ENCODE measurements at places on chromosomes 11 and 22.

- no peak for DNase-seq
Observed at GRCh38 chr22:24730864-24731263, 43.7 kb downstream of the PIWIL3 start.

DNA sequence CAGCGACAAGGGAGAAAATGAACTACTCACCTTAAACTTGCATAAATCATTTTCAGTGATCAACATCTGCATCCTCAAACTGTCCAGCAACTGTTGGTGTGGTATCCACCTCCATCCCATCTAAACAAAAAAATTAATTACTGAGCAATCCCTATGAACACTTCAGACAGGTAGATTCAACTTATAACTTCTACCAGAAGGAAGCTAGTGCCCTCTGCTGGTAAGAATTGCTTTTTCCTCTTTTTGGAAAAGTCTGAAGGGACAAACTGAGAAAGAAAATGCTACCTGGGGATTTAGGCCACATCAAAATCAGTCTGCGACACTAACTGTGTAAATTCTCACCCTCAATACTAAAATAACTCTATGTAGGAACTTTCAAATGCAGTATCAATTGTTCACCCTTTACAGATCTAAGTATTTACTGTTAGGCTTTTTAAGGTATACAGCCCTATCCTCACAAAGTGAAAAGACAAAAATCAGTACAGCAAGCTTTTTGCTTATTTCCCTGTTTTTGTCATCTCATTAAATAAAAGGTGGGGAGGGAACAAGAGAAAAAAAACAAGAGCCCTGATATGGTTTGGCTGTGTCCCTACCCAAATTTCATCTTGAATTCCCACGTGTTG is 17.9 kb downstream of the CLNS1A start:
- DNase-seq: no peak

GRCh38 chr11:64542172-64543125 is 48.6 kb upstream of the SLC22A12 start:
- no peak for DNase-seq

- DNase-seq: no peak
Observed at GRCh38 chr11:111938687-111939160, 1.6 kb downstream of the DIXDC1 start.

- no peak for DNase-seq
Observed at GRCh38 chr11:122306831-122307391, 190.9 kb upstream of the BLID start.

- no peak for DNase-seq
Observed at GRCh38 chr22:31092161-31092560, 11.0 kb downstream of the SMTN start.

DNA sequence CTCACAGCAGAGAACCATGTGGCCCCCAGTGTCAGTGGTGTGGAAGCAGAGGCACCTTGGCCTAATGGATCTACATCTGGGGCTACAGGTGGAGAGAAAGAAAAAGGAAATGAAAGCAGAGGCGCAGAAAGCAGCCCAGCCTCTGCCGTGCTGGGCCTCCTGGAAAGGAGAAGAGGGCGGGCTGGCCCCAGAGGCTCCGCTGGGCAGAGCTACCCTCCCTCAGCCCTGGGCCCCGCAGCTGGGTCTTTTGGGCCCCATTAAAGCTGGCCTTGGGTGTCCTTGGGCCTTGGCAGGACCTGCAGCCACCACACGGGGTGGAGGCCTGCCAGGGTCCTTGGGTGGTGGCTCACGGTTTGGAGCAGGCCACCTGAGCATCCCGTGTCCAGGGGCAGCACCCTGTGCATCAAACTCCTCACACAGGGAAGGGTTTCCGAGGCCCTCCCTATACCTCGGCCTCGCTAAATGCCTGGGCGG is 31.6 kb upstream of the GAL start:
- DNase-seq: no peak

DNA sequence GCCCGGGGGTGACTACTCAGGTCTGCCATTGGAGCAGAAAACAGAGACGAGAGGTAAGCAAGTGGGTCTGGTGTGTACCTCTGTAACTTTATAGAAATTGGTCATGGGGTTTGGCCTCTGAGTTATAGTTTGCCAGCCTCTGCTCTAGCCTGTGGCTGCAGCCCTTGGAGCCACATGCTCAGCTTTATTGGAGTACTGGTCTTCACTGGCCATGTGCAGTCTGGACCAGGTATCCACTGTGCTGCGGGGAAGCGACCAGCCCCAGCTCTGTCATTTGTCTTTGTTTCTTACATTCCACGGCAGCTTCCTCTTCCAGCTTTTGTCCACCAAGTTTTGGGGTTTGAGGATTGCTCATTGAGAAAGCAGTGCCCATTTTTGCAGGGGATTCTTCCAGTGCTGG is 453.4 kb downstream of the TBC1D22A start:
- peak; percentile 7 for DNase-seq

- DNase-seq: no peak
Observed at GRCh38 chr11:98600103-98600502, 420.6 kb upstream of the CNTN5 start.

DNA sequence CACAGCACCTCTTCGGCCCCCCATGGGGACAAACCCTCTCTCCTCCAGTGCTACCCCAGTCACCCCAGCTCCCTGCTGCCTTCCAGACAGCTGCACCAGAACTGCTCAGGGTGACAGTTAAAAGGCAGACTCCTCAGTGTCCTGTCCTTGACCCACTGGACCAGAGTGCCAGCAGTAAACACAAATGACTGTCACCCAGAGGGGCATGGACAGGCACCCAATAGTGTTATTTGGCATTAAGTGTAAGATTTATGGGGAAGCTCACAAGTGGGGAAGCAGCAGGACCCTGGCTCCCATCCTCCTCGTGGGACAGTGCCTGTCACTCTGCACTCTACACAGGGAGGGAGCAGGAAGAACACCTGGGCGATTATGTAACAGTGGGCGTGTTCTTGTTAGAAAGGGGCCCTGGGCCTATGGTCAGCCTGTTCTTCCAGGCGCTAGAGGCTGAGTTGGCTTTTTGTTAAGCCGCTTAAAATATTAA is 5.0 kb downstream of the RPS19BP1 start:
- no peak for DNase-seq

DNA sequence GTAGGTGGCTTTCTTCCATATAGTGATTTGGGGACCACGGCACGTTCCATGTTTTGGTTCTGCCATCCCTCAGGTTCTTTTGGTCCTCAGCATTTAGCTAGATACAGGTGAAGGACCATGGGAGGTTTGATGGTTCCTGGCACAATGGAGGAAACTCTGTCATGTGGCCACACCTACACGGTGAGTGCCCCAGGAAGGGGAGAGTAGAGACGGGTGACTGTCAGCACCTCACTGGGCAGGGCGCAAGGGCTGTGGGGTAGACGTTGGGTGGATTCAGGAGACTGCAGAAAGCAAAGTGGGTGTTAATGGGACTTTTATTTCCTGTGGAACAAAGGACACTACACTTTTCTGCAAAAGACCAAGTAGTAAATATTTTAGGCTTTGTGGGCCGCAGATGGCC is 73.4 kb downstream of the PPP6R3 start:
- DNase-seq: no peak

DNA sequence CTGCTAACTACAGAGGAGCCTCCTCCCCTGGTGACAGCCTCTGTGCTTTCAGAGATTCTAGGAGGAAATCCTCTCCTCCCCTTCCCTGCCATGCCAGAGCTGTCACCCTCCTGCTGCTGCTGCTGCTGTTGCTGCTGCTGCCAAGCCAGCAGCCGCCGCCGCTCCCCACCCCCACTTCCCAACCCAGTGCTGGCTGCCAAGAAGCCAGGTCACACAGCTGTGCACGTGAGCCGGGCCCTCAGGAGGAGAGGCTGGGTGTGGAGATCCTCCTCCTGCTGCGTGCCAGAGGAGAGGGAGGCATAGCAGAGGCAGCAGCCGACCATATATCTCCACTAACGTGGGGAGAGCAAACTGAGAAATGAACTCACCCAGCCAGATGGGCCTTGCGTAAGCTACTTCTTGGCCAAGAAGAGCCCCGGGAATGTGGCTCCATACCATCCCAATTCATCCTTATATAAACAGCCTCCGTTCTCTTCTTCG is 12.4 kb downstream of the CRY2 start:
- DNase-seq: peak; percentile 94

DNA sequence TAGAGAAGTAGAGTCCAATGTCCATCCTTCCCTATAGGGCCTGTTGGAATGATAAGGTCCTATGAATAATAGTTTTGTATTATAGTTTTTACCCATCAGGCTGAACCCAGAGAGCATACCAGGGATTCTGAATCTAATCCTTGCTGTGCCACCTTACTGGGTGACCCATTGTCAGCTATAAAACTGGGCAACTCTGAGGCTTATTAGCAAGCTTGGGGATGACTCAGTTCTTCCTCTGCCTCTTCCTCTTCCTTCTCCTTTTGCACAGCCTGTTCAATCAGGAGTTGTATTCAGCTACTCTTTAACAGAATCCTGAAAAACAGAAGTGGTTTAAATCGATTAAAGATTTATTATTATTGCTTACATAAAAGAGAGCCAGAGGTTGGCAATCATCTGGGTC is 8.9 kb downstream of the HEPHL1 start:
- no peak for DNase-seq

DNA sequence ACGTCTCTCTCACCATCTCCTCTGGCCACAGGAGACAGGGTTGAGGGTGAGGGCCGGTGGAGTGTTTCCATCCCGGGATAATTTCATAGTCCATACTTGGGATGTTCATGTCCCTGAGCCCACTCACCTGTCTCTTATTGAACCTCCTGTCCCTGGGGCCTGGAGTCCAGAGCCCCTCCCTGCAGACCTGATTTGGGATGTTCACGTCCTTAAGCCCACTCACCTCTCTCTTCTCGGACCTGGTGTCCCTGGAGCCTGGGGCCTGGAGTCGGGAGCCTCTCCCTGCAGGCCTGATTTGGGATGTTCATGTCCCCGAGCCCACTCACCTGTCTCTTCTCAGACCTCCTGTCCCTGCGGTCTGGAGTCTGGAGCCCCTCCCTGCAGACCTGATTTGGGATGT is 868.2 kb downstream of the BRD1 start:
- DNase-seq: peak; percentile 42

DNA sequence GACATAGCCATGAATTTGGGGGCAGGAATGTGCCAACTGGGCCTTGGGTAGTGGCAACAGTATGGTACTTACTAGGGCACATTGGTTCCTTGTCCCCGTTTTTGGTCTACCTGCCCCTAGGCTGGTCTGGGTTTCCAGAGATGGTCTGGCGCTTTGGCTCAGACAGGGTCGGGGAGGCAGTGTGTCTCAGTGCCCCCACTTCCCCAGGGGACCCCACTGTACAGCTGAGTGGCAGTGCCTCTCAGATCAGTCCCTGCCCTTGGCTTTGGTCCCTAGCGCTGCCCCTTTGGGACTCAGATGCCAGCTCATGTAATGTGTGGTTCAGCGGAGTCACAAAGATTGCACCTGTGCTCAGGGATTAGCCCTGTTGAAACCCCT is 3.3 kb downstream of the RIC8A start:
- peak; percentile 60 for DNase-seq

DNA sequence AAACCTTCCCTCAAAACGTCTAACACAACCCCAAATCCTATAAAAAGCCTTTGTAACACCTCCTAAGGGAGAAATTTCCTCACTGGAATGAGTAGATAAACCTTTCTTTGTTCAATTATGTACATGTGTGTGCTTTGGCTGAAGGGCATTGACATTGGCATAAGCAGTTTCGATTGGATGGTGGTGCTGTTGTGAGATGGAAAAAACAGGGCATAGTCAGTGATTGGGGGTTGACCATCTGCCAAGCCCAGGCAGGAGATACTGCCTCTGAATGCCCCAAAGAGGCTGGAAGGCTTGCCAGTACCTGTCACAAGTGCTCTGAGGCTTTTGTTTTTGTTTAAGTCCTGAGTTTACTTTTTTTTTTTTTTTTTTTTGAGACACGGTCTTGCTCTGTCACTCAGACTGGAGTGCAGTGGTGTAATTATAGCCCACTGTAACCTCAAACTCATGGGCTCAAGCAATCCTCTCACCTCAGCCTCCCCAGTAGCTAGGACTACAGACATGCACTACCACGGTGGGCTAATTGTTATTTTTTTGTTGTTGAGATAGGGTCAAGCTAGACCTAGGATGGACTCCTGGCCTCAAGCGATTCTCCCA is 1.2 kb upstream of the CCDC117 start:
- no peak for DNase-seq

- no peak for DNase-seq
Observed at GRCh38 chr11:12531020-12531419, 143.2 kb upstream of the TEAD1 start.

- peak; percentile 41 for DNase-seq
Observed at GRCh38 chr22:48757581-48757980, 1070.1 kb downstream of the BRD1 start.

GRCh38 chr11:114311946-114312345 is 15.7 kb downstream of the NNMT start:
- no peak for DNase-seq

GRCh38 chr11:59180168-59180776 is 8.3 kb downstream of the DTX4 start:
- DNase-seq: no peak

DNA sequence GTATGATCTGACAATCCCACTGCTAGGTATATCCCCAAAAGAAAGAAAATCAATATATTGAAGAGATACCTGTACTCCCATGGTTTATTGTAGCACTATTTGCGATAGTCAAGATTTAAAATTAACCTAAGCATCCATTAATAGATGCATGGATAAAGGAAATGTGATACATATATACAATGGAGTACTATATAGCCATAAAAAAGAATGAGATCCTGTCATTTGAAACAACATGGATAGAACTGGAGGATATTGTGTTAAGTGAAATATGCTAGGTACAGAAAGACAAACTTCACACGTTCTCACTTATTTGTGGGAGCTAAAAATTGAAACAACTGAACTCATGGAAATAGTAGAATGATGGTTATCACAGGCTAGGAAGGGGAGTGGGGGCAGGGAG is 14.6 kb upstream of the HIPK3 start:
- DNase-seq: no peak

DNA sequence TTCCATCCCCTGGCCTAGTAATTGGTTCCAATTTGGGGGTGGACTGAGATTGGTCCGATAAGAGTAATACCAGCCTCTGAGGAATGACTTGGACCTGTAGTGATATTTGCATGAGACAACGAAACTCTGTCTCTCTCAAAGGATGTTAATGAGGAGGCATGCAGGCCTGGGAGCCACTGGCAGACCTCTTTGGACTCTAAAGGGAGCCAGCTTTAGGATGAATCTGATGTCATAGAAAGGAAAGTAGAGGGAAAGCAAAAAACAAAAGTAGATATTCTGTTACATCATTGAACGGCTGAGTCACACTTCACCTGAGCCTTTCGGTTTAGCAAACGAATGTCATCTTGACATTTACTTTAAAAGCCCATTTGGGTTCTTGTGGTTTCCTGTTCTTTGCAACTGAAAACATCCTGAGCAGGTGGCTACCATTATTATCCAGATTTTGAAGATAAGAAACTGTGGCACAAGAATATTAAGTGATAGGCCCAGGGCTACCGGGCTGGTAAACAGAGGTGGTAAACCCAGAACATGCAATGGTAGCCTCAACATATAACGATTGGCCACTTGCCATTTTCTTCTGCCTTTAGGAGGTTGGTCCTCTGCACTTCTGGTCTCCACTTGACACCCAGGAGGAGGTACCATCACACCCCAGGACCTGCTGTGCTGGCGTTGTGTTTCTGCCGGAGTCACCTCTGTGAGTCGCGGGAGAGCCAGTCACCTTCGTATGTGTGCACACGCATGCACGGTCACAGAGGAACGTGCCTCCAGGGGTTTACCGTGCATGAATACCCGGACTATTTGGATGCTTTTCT is 42.7 kb downstream of the RTL6 start:
- DNase-seq: peak; percentile 45
